ENCODE measurements at places on chromosomes 4 and X.
A peak's percentile ranks its signal among the peaks of the same experiment; 100 is the strongest.

DNA sequence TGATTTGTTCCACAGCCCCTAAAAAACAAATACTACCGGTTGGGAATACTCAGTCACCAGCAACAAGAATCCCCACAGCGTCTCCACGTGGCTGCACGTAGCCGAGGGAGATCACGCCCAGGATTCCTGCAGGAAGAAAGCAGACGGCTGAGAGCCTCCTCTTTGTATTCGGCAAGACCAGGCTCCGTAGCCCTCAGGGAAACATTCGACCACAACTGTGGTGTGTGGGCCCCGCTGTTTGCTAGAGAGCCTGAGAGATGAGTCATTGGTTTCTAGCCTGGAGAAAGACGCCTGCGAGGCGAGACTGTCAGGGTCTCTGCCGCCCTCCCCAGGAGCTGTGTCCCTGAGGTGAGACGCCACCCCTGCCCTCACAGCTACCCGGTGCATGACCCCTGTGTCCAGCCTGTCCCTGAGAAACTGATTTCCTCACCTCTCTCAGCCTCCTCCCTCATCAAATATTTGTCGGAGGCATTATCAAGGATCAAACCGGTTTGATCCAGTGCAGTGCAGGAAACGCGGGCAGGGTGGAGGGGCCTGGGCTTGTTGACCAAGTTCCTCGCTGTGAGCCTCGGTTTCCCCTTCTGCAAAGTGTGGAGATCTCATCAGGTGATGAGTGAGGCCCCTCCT, 4.7 kb upstream of the S100P start:
- DNase-seq = peak; percentile 85

GRCh38 chr4:128461291-128462102, 173.9 kb upstream of the PGRMC2 start:
- no peak for DNase-seq

GRCh38 chr4:39937683-39938268, 39.9 kb downstream of the PDS5A start:
- no peak for DNase-seq

DNA sequence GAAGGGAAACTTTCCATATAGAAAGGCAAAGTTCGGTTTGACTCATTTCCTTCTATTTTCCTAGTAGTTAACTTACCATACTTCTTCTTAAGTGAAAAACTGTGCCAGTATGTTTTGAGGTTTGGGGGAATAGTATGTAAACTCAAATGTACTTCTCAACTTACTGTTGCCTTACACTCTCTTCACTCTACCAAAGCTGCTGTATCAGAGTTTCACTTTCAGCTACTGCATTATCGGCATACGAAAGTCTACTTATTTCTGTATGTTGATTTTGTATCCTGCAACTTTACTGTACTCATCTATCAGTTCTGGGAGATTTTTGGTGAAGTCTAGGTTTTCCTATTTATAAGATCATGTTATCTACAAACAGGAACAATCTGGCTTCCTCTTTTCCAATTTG, 932.7 kb downstream of the FAT4 start:
- DNase-seq = no peak

GRCh38 chrX:107716816-107717700, 58.5 kb downstream of the TSC22D3 start:
- no peak for DNase-seq

DNA sequence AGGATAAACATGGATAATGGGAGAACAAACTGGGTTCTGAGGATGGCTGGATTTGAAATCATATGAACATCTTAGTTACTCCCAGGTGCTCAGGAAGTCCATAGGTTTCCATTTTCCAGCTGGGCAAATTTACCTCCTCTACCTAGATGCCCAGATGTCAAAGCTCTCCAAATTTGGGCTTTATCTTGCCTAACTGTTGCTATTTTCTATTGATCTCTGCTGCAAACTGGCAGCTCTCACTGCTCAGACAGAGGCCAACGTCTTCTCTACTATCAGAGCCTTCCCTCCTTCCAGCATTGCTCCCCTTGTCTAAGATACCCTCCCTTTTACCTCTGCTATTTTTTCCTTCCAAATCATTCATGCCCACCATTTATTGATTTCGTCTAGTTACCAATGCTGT, 62.1 kb downstream of the LDB2 start:
- no peak for DNase-seq

DNA sequence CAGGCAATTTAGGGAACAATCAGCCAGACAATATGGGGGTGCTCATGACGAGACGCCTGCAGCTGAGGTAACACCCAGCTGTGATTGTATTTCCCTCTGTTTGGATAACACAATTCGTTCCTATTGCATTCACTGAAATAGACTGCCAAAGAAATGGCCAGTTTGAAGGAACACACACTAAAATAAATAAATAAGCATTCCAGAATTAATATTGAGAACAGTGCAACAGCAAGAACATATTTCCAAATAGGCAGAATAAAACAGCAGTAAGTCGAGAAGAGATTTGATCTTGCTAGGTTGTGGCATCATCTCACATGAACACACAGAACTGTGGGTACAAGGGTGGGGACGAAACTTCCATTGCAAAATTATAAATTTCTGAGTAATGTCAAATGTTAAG, 133.5 kb upstream of the FAM47B start:
- DNase-seq = no peak

DNA sequence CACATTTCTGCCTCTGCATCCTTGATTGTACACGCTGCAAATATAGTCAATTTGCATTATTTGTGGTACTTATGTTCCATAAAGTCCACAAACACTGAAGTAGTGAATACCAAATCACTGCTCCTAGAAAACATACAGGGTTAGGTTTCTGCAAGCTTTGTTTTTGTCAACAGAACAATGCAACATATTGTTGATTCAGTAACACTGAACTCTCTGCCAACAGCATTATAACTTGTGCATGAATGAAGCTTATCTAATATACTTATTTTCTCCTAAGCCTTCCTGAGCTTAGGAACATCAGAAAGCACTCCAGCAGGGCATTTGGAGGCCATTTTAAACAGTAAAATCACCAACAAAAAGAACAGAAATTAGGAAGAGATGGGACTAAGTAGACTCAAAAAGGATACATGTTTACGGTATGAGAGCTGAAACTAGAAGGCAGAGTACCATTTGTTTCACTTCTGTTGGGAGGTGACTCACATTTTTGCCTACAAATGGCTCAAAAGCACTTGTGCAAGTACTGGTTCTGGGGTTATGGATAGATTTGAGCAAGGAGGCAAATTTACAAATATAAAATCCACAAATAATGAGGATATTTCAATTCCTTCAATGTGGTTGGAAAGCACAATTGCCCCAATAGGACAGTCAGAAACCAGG, 14.1 kb downstream of the COX18 start:
- no peak for DNase-seq

- no peak for DNase-seq
Observed at GRCh38 chr4:81071013-81071412, 40.5 kb downstream of the BMP3 start.

DNA sequence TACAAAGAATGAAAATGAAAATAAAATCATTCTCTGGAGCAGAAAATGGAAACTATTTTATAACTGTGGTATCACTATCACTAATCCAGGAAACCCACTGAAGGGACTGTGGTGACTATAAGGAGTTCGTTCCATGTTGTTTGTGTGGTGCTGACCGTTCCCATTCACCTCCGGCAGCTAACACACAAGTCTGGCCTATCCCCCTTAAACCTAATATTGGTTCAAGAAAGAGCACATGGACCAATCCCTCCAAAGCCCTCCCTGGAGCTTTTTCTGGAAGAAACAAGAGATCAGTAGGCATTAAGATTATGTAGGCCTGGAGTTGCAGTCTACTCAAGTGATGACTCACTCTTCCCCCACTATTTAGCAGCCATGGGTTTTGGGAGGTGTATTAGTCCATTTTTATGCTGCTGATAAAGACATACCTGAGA, 25.9 kb upstream of the FAM241A start:
- no peak for DNase-seq

GRCh38 chr4:156628858-156629257, 342.7 kb downstream of the PDGFC start:
- DNase-seq = no peak

DNA sequence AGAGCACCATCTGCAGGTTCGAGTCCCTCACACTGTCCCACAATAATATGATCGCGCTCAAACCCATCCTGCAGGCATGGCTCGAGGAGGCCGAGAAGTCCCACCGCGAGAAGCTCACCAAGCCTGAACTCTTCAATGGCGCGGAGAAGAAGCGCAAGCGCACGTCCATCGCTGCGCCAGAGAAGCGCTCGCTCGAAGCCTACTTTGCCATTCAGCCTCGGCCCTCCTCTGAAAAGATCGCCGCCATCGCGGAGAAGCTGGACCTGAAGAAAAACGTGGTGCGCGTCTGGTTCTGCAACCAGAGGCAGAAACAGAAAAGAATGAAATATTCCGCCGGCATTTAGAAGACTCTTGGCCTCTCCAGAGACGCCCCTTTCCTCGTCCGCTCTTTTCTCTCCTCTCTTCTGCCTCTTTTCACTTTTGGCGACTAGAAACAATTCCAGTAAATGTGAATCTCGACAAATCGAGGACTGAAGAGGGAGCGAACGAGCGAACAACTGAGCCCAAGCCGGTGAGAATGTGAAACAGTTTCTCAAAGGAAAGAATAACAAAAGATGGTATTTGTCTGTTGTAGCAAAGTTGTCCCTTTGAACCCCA, 1.9 kb downstream of the POU4F2 start:
- DNase-seq = no peak

- no peak for DNase-seq
Observed at GRCh38 chr4:166301266-166301665, 428.2 kb downstream of the TLL1 start.

- no peak for DNase-seq
Observed at GRCh38 chr4:146943691-146944375, 1.8 kb downstream of the TTC29 start.

- no peak for DNase-seq
Observed at GRCh38 chr4:176538217-176538925, 218.6 kb downstream of the SPCS3 start.

DNA sequence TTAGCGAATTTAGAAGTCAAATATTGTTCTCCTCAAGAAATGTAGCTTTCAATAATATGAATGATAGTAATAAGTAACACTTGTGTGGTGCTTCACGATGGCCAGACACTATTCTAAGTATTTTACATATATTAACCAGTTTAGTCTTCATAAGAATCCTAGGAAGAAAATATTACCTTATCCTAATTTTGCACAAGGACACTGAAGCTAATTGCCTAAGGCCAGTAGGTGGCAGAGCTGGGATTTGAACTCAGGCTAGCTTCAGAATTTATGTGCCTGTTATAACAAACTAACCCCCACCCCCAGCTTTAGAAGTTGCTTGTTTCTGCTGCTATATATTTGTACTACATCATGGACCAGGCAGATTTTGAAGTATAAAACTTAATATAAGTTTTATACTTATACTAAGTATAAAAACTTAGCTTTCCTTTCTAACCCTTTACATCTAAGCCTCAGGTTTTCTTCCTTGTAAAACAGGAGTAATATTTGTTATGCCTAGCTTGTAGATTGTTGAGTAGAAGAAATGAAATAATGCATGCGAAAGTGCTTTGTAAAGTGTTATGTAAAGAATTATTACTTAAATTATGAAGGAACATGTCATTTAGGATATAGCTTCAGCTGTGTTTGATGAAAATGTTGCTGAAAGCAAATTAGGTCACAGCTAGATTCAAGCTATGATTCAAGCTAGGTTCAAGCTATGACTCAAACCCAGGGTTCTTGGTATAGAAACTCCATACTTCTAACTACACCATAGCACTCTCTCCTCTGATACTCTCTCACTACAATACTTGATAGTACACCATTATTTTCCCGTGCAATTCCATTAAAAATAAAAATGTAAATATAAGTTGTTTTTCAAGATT, 4.2 kb upstream of the CDS1 start:
- no peak for DNase-seq

DNA sequence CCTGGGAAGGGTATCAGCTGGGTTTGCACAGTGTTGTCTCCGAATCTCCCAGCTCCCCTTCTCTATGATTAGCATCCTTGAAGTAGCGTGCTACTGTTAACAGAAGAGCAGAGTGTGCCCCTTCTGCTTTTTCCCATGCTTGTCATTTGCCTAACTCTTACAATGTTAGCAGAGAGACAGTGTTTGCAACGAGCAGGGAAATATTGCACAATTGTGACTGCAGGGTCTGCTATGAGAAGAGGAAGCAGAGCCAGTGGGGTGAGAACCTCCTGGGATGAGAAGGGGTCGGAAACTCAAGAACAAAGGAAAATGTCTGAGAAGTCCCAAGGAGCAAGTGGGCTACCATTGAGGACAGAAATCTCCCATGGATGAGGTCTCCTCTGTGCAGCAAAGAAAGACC, 7.8 kb upstream of the CHRNA9 start:
- no peak for DNase-seq

- no peak for DNase-seq
Observed at GRCh38 chrX:115584696-115585095, 23.7 kb downstream of the PLS3 start.

- DNase-seq = no peak
Observed at GRCh38 chr4:79620617-79621016, 212.6 kb upstream of the GK2 start.

GRCh38 chrX:133391111-133391510, 24.2 kb downstream of the GPC4 start:
- no peak for DNase-seq

DNA sequence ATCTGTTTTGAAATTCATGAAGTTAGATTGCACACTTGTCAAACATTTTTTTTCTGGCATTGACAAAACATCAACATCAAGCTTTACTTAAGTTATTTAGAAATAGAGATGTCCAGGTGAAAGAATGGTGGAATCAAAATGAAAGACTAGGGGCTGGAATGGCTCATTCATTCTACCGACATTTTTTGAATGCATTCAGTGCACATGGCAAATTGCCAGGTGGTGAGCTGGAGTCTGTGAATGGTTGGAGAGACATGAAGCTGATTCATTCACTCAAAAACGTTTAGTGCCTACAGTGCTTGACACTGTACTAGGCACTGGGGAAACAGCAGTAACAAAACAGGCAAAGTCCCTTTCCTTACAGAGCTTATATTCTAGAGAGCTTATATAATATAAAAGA, 292.4 kb downstream of the PPP1R2C start:
- no peak for DNase-seq

DNA sequence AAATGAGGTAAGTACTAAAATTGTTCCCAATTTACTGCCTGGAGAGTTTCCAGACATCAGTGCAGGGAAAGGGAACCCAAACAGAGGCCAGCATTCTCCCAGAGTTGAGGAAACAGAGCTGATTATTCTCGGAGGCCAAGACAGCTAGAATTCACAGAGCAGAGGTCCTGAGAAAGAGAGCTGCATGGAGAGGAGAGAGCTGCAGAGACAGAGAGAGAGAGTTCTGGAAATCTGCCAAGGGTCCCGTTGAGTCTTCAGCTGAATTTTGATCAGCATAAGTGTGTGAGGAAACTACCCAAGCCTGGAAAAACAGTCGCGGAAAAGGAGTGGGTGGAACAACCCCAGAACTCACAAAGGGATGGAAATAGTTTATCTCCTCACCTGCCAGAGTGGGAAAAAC, 43.8 kb upstream of the GPR173 start:
- DNase-seq = no peak

Data from RWPE2 (cell line).